Sciatic nerve (tissue), 2 donors: ENCODE measurements at places on chromosomes 1 and 21. TPM values are rescaled to one million over a fixed set of nuclear protein-coding genes. Genes with fewer than 3 reads are reported as not detected.

DNA sequence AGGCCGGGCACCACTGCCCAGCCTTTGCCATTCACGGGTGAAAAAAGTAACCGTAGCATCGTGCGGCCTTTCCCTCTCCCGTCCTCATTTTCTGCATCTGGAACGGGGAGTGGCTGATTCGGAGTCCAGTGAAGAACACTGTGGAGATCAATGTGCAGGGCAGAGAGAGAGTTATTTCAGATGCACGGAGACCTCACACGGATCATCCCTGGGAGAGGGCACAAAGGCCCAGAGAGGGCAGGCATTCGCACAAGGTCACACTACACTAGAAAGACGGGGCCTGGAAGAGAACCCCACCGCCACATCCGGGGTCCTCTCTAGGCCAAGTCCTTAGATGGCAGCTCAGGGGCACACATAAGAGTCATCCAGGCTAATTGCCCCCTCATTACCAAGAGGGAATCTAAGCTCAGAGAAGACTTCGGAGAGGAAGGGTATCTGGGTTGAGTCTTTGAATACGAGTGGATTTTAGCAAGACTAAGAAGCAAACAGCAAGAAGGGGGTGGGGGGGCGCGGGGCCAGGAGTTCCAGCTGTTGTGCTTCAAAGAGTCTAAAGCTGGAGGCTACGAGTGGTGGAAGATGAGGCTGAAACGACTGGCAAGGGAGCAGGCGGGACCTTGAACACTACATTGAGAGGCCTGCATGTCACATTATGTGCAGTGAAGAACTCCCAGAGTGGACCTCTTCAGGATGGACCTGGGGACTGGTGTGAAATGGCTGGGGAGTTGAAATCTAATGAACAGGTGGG, 857 bp downstream of the GPX7 start:
- DNase-seq = no peak

- DNase-seq = no peak
Observed at GRCh38 chr1:155272466-155273342, 600 bp downstream of the CLK2 start.

DNA sequence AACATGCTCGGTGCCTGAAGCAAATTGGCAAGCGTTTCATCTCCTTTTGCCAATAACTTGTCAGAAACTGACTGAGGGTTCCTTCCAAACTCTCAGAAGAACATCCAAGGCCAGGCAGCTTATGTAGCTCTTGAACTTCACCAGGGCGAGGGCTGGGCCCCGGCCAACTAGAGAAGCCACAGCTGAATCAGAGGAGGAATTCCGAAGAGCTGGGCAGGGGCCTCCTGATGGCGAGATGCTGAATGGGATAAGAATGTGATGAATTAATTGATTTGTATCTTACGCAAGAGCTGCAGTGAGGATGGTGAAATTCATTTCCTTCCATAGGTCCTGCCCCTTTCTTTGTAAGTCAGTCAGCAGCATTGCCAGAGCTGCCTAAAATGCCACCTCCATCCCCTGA, 345.8 kb downstream of the KIF26B start:
- DNase-seq = no peak

DNA sequence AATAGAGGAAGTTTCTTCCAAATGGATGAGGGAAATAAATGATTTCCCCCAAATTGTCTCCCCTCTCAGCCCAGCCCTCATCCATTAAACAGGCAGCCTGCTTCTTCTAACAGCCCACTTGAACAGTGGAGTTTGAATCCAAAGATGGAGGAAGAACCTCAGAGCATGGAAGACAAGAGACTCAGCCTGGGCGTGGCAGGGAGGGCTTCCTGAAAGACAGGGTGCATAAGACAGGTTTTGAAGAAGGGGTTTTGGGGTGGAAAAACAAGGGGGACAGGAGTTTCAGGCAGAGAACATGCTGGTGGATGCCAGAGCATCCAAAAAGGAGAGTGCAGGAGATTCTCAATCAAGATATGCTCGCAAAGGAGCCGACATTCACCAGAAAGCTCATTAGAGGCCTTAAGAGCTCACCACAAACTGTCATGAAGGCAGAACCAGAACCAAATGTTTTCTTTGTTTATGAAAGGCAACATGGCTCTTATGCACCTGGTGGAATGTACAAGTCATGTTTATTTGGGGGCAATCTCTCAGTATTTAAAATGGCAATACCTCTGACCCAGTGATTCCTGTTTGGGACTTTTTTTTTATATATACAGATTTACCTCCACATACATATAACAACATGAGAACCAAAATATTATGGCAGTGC, 26.5 kb upstream of the TSPEAR start:
- DNase-seq = no peak

DNA sequence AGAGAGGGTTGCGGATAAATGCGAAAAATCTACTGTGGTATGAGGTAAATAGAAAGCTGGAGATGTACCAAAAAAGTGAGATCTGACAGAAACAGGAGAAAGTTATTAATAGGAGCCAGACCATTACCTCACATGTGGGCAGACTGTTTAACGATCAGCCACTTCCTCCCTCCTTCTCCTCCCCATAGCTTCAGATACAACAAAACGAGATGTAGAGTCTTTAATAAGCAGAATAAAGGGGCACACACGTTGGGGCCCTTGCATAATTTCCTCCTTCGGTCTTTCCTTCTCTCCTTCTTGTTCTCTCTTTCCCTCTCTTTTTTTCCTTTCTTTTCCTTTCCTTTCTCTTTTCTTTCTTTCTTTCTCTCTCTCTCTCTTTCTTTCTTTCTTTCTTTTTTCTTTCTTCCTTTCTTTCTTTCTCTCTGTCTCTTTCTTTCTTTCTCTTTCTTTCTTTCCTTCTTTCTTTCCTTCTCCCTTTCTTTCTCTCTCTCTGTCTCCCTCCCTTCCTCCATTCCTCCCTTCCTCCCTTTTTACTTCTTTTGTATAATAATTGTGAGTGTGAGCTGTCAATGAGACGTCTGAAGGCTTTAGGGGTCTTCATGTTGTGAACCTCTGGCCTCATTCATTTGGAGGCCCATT, 242.1 kb downstream of the GRIK1 start:
- DNase-seq = no peak

The NECAP2 gene
- total RNA-seq = 52.9 TPM

GRCh38 chr1:227561241-227561907, 2.0 kb upstream of the ZNF678 start:
- DNase-seq = no peak

The TNFRSF8 gene
- total RNA-seq = 5.2 TPM

The SPRR2F gene
- total RNA-seq = not detected

The C8B gene
- not detected for total RNA-seq

GRCh38 chr1:155984341-155984740, 6.0 kb upstream of the ARHGEF2 start:
- DNase-seq = no peak

GRCh38 chr1:160975026-160975425, 20.4 kb upstream of the ITLN2 start:
- DNase-seq = no peak

The BACH1 gene
- total RNA-seq = 94.7 TPM

DNA sequence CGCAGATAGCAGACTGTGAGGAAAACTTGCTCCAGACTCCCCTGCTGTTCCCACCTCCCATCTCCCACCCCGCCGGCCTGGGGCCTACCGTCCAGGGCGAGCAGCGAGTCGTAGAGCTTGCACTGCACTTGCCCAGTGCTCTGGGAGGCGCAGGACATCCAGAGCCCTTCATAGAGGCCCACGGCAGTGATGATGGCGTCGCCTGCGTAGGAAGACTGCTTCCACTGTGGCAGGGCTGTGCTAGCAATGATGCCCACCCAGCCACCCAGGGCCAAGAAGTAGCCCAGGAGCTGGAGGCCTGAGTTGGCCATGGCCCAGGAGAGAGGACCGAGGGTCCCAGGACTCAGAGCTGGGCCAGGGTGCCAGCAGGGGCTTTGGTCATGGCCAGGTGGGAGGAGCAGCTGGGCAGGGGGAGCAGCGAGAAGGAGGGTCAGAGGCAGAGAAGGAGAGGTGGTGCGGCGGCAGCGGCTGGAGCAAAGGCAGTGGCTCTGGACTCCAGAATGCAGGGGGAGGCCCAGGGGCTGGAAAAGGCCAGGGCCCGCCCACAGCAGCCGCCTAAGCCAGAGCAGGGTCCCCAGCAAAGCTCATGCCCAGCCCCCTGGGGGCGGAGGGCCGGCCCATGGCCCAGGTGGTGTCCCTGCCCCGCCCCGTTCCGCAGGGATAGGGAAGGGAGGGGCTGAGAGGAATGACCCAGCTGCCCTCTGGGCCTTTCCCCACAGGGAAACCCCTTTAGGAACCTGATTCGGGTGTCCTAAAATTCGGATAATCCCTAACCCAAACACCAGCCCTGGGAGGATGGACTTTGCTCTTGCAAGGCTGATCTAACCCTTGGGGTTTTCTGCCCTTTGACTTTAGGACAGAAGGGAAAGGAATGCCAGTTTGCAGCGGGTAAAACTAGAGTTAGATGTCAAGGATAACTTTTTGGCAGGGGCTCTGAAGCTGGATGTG, at the start of gene CLDN19:
Gene CLDN19, minus strand, starts transcription at position 484 of the 948 bp plus-strand sequence. Its CDS starts 173 bp downstream, at position 311.
- peak; percentile 75 for DNase-seq

The POU2F1 gene
- 33.1 TPM for total RNA-seq

DNA sequence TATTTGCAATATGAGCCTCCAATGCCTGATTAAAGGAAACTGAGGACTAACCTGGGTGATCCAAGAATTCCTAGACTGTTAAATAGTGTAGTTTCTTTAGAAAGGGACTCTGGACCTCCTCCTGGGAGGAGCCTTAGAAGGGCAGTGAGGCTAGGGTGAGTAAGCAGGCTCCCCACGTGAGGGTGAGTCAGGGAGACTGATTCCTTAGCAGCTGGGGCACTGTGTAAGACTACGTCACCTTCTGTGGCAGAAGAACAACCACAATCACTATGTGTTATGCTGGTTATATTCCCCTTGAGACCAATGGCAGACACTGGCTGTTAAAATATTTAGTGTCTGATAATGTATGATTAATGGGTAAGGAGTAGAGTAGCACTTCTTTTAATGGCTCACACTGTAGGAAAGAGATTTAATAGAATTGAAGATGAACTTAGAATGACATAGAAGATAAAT, 53.3 kb upstream of the SYT14 start:
- DNase-seq = no peak

The RBBP5 gene
- 18.1 TPM for total RNA-seq

- DNase-seq = no peak
Observed at GRCh38 chr21:16540966-16541727, 811.4 kb downstream of the USP25 start.

- no peak for DNase-seq
Observed at GRCh38 chr21:26199456-26199855, 28.9 kb upstream of the APP start.

- DNase-seq = no peak
Observed at GRCh38 chr1:76037324-76037723, 37.2 kb upstream of the ST6GALNAC3 start.

DNA sequence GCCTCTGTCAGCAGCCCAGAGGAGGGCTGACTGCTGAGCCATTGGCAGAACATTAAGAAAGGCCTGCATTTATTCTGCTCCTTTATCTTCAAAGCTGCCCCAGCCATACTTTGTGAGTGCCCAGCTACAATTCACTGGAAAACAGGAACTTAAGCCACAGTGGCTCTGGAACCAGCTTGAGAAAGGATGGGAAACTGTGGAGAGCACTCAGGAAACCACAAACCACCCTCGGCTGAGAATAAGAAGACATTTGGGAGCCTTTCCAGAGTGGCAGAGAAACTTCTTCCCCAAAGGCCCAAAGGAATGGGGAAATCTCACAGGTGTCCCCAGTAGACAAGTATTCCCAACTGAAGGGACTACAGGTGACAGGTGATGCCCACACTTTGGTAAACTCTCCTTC, 1.8 kb downstream of the LAMB3 start:
- DNase-seq = no peak

The GUCA2A gene
- total RNA-seq = not detected
